ENCODE measurements at places on chromosomes 6 and 20.

GRCh38 chr6:149261364-149262040, 56.0 kb upstream of the TAB2 start:
- DNase-seq: no peak

DNA sequence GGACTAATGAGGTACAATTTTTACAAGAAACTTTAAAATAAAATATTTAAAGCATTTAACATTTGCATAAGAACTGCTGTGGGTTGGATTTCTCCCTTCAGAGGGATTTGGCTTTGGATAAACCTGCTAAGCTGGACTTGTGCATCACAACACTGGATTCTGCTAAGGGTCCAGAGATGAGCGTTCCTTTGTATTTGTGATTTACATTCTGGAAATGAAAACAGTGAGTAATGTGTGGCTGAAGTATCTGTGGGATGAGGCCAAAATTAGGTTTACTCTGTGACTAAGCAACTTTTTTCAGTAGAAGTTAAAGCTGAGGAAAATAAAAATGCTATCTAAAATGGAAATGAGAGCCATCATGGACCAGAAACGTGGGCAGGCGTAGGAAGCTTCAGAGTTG, 494.3 kb downstream of the EPM2A start:
- no peak for DNase-seq

- no peak for DNase-seq
Measured at GRCh38 chr6:165679326-165679725, 16.3 kb upstream of the PDE10A start.

DNA sequence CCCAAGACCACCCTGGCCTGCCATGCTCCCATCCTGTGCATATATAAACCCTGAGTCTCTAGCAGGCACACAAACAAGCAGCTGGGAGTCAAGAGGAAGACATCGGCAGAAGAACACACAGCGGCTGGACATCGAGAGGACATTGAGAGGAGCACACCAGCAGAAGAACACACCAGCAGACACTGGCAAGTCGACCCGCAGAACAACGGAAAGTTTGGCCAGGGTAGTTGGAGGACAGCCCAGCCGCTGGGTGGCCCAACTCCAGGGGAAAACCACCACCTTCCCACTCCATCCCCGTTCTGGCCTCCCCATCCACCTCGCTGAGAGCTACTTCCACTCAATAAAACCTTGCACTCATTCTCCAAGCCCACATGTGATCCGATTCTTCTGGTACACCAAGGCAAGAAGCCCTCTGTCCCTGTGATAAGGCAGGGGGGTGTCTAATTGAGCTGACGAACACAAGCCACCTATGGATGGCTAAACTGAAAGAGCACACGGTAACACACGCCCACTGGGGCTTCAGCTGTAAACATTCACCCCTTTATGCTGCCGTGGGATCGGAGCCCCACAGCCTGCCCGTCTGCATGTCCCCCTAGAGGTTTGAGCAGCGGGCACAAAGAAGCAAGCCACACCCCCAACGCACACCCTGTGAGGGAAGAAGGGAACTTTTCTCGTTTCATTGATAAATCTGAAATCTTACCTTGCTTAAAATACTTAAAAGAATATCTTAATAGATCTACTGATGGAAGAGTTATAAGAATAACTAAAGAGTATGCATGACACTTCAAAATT, 13.8 kb downstream of the TMX4 start:
- no peak for DNase-seq

DNA sequence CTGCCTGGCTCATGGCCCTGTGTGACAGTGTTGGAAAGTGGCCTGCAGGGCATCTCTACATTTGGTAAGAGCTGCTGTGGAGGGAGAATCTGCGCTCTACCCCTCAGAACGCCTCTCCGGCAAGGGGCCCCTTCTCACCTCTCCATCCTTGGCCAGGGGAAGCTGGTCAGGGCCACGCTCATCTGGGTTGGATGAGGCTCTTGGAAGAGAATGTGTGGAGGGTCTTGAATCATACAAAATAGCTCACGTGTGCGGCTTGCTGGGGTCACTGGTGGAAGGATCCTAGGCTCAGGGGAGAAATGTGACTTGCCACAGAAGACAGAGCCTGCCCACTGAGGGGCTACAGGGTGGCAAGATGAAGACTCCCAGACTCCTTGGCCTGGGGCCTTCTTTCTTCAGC, 105.0 kb downstream of the SCML4 start:
- no peak for DNase-seq

GRCh38 chr20:62357681-62358080, 9.4 kb downstream of the LAMA5 start:
- no peak for DNase-seq

GRCh38 chr20:34473262-34473883, 42.8 kb upstream of the DYNLRB1 start:
- no peak for DNase-seq

GRCh38 chr6:116847227-116847626, 18.3 kb upstream of the GPRC6A start:
- DNase-seq: no peak

GRCh38 chr6:36574679-36575078, 19.5 kb upstream of the SRSF3 start:
- no peak for DNase-seq

- no peak for DNase-seq
Measured at GRCh38 chr6:141498977-141499376, 633.7 kb upstream of the GJE1 start.

DNA sequence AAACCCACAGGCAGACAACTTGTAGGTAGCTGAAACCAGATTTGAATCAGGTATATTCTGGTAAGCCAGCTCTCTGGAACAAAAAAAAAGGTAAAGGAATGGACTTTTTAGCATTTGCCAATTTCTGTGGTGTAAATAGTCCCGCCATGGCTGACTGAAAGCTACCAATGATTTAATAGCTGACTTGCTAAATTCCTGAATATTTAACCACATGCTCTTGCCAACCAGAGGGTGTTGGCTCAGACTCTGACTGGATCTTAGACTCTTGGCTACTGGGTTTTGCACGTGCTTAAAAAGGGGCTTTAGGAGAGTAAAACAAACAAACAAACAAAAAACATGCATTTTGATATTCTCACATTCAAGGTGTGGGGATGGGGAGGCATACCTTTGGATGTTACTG, 600.0 kb upstream of the CDH4 start:
- no peak for DNase-seq

- DNase-seq: peak; percentile 24
Measured at GRCh38 chr20:19743640-19743995, 14.4 kb upstream of the RIN2 start.
